ENCODE measurements at places on chromosomes 1 and 21.

DNA sequence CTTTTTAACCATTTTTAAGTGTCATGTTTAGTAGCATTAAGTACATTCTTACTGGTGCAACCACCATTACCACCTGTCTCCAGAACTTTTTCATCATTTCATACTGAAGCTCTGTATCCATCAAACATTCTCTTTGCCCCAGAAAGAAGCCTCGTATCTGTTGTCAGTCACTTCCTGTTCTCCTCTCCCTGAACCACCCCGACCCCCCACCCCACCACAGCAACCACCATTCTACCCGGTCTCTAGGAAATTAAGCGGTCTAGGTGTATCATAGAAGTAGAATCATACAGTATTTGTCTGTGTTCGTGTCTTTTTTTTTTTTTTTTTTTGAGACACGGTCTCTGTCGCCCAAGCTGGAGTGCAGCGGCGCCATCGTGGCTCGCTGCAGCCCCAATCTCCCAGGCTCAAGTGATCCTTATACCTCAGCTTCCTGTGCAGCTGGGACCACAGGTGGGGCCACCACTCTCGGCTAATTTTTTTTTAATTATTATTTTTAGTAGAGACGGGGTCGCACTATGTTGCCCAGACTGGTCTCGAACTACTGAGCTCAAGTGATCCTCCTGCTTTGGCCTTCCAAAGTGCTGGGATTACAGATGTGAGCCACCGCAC, 23.7 kb upstream of the EPHA8 start:
- DNase-seq = no peak

- DNase-seq = peak; percentile 66
Observed at GRCh38 chr1:248622570-248623001, 12.3 kb downstream of the OR2T11 start.

DNA sequence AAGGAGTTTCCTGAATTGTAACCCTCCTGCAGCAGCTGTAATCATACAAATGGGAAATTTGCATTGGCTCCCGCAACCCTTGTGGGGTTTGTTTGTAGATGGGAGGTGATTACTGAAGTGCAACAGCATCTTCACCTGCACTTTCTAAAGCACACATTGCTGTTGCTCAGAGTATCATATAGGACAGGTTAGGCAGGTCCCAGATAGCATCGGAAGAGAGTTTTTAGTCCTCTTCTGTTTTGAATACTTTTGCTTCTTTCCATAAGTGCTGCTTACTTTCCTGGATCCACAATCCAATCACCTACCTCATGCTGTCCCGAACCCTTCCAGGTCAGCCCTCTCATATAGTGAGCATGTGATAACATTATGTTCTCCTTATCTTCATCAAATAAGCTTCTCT, 300.4 kb downstream of the PTPRC start:
- DNase-seq = no peak

- no peak for DNase-seq
Observed at GRCh38 chr1:192243721-192244120, 73.1 kb upstream of the RGS21 start.

DNA sequence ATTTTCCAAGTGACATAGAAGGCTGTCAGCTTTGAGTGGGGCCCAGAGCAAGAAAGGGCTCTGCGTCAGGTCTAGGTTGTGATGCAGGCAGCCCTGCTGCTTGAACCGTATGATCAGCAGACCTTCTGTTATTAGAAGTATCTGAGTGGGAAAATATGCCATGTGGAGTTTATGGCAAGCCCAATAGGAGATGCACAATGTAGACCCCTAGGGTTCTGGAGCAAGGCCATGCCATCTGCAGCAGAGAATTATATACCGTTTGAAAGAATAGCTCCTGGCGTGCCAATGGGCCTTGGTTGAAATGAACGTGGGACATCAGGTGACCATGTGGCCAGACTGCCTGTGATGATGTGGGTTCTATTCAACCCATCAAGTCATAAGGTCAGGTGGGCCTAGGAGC, 44.1 kb upstream of the ZBTB18 start:
- no peak for DNase-seq

DNA sequence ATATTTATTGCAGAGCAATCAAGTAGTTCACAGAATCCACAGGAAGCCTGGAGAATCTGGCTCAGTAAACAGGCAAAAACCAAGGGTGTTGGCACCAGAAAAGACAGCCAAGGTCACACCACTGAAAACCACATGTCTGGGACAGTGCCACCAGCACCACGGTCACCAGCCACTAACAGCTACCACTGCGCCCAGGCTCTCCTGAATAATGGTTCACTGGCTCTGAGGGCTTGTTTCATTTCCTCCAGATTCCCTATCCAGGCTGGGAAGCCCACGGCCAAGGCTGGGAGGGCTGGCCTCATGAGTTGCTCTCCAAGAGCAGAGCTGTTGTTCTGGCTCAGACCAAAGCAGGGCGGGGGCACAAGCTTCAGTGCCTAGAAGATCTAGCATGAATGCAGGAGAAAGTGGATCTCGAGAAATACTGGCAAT, 54.5 kb upstream of the PTGFRN start:
- no peak for DNase-seq

DNA sequence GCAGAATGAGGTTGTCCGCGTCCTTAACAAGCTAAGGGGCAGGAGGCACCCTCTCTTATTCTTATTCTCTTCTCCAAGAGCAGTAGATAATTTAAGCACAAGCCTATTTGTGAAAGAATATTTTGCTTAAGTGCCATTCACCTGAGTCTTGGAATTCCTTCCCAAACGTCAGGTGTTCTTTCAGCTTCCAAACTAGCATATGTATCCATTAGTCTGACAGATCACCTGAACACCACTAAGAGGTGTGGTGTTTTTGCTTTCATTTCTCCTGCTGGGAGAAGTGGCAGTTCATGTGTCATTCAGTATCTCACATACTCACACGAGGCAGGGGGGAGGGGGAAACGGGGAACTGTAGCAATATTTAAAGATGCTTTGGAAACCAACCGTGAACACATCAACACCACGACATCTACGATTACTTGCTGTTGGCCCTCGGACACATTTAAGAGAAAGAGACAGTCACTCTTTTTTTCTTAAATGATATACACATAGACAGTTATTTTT, 45.5 kb upstream of the RBM15 start:
- DNase-seq = no peak

DNA sequence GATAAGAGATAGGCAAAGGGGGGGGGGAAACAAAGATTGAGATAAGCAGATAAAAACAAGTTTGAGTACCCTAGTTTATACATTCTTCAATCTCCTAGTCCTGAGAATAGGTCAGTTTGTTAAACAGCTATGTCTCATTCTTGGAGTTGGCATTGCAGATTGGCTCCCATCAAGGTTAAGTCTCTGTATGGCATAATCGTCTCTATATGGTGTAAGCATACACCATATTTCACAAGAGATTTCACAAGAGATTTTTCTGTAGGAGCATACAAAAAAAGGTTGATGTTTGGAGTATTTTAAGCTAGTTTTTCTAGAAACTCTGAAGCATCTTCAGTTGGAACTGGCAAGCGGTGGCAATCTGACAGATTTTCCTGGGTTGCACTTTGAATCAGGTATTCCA, 35.8 kb downstream of the NCAM2 start:
- DNase-seq = no peak

GRCh38 chr1:162230096-162230495, 146.6 kb downstream of the SPATA46 start:
- no peak for DNase-seq

DNA sequence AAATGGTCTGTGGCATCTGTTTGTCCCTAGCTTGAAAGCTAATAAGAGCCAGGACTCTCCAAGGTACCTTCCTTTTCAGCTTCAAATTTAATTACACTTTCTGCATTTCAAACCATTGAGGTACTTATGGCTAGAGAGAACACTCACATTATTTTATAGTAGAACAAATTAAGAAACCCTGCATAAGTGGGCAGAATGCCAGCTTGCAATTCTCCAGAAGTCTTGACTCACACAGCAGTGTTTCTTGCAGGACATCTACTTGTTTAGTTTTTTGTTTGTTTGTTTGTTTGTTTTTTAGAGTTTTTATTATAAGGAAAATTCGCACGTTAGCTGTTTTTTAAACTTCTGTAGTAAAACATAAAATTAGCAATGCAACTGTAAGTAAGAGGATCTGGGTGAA, 397.2 kb downstream of the NEGR1 start:
- DNase-seq = no peak

- no peak for DNase-seq
Observed at GRCh38 chr1:40887012-40887378, 24.8 kb upstream of the CITED4 start.

GRCh38 chr1:156284757-156285156, 632 bp downstream of the TMEM79 start:
- DNase-seq = no peak

DNA sequence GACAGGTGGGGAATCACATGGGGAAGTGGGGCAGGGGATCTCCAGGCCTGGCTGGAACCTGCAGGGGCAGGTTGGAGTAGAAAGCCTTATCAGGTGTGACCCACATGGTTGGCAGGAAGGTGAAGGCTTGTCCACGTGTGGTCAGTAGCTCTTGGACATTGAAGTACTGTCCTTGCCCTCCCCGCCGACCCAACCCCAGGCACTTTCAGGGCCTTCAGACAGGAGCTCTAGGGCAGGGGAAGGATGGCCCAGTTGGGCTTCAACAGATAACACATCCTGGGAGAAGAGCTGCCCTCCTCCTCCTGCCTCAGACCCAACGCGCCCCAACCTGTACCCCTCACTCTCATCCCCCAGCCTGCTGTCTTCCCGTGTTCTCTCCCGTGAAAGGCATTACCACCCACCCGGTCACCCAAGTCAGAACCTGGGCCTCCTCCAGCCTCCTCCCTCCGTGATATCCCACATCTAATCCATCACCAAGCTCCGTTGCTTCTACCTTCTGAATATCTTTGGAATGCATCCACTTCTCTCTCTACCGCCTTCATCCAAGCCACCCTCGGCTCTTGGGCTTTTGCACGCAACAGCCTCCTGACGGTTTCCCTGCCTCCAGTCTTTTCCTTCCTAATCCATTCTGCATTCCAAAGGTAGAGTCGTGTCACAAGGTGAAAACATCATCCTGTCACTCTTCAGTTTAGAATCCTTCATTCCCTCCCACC, 15.9 kb downstream of the PTPRF start:
- no peak for DNase-seq

- DNase-seq = no peak
Observed at GRCh38 chr1:55768327-55768952, 553.3 kb upstream of the USP24 start.

DNA sequence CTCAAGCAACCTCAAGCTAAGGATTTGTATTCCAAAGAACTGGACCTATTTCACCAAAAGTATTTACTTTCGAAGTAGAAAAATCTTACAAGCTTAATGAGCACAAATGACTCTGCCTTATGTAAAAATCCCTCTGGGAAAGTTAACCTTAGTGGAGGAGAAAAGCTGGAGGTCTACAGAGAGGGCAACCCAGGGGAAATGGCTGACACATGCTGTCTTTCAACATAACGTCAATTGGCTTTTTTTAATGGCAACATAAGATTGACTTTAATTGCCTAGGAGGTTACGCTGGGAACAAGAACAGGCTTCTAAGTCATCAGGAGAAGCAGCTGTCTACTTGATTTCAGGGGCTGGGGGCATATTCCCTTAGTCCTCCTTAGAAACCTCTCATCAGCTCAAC, 52.3 kb downstream of the UTP25 start:
- DNase-seq = no peak

GRCh38 chr1:226310245-226310540, 1.2 kb upstream of the LIN9 start:
- DNase-seq = no peak

- no peak for DNase-seq
Observed at GRCh38 chr1:83705091-83705490, 293.8 kb downstream of the TTLL7 start.

GRCh38 chr1:154729031-154729442, 121.1 kb upstream of the ADAR start:
- DNase-seq = no peak

DNA sequence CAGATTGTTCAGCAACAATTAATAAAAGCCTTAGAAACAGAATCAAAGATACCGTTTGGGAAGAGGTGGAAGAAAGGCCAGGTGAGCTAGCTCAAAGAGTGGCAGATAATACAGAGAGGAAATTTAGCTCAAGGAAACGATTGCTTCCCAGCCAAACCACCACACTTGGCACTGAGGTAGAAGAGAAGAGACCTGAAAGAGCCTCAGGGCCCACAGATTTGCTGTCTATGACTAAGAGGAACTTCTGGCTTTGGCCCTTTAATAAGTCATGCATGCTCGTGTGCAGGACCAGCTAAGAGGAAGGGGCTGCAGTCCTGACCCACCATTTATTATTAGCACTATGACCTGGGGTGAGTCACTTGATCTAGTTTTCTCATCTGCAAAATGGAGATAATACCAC, 72.8 kb upstream of the BCL10 start:
- DNase-seq = no peak

DNA sequence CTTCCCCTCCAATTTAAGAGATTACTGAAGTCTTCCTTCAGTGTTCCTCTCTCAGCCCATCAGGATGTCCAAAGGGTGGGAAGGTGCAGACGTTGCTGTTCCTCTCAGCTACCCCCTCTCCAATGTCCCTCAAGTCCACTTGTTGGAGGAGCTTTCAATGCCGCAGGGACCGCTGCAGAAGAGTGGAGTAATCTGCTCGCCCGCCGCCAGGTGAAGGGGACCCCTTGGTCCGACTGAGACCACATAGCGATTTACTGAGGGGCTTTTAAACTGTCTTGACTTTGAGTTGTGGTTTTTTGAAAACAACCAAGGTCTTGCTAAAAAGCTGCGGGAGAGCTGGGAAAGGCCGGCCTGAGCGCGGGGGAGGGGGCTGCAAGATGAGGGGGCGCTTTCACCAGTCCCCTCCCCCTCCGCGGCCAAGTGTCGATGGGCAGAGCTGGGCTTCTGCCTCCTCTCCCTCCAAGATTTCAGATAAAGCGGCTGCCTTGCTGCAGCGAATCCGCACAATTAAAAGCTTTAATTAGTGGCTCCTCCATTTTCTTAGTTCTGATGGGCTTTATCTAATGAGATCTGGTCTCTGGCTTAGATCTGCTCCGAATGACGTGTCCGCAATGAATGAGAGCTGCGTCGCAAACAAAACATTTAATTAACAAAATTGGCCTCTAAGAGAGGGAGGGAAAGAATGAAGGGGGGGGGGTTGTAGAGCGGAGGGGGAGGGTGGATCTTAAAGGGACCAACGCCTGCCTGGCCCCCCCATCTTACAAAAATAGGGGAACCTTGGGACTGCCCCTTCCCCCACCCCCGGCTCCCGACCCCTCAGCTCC, 5.9 kb downstream of the LMO4 start:
- DNase-seq = peak; percentile 11

Measured in GM10248 (cell line).